ENCODE measurements at places on chromosomes 12 and 14.

DNA sequence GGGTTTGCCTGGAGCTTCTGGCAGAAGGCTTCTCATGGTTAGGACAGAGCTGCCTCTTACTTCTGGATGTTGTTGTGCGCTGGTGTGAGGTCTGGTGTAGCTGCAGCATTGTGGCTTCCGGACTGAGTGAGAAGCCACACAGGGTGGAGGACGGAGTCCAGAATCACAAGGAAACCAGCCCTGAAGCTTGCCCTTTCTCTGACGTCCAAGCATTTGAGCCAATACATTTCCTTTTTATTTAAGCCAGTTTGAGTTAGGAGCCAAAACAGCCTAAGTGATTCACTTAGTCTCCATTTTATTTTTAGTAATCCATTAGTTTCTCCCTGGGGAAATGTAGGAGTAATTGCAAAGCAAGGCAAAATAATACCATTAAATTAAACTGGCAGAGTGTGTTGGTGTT is 402.4 kb upstream of the RGS6 start:
- no peak for DNase-seq

DNA sequence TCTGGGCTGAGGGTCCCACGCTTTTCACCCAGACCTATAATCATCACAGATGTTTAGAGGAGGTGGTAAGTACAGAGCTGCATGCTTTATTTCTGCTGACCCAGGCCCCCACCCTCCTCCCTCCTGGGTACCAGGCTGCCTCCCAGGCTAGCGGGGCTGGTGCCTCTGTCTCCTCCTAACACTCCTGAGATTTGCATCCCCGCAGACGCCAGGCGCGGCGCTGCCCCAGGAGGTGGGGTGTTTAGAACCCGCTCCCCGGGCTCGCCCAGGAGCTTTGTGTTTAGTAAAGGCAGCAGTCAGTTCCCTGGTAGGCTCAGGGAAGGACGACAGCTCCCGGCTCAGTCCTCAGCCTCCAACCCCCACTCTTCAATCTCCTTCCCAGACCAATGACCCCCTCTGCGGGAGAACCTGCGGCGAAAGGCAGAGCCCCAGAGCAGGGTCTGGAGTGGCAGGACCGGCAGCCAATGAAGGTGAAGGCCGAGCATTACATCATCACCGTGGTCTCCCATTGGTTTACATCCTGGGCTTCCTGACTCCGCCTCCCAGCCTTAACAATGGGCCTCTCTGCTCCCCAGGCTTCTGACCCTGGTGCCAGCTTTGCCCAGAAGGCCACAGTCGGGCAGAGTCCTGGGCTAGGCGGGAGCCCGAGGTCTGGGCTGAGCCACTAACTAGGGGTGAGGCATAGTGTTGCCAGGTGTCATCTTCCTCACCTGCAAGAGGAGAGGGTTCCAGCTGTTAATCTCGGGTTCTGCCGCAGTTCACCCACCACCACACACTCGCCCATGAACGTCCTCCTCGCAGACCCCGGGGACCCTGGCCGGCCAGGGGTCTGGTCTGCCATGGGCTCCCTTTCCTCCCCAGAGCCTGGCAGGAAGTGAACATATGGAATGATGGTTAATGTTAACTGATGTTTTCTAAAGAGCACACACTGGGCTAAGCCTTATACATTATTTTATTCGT is 57.5 kb downstream of the CALM1 start:
- no peak for DNase-seq

GRCh38 chr12:40105265-40105514 is 691 bp downstream of the SLC2A13 start:
- DNase-seq: no peak

- DNase-seq: no peak
These were observed 9.9 kb downstream of the DYRK2 start for GRCh38 chr12:67658486-67658885.

DNA sequence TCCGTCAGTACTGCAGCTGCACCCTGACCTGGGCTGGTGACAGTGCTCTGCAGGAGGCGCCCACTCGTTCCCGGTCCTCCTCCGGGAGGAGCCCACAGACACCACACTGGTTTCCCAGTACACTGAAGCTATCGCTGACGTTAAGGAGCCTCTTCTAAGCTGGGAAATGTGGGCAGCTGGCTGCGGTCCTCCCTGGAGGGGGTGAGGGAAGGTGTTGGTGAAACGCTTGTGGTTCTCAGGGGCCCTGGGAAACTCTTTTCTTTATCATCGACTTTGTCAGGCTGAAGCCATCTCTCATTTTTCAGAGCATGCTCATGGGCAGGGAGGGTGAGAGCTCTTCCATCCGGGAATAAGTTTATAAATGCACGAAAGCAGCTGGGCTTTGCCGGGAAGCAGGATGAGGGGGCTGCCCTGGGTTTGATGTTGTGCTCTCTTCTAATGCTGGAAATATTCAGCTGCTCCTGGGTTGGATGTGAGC is 176.0 kb downstream of the CHST11 start:
- DNase-seq: no peak

GRCh38 chr12:30278401-30278800 is 417.3 kb downstream of the IPO8 start:
- DNase-seq: no peak

DNA sequence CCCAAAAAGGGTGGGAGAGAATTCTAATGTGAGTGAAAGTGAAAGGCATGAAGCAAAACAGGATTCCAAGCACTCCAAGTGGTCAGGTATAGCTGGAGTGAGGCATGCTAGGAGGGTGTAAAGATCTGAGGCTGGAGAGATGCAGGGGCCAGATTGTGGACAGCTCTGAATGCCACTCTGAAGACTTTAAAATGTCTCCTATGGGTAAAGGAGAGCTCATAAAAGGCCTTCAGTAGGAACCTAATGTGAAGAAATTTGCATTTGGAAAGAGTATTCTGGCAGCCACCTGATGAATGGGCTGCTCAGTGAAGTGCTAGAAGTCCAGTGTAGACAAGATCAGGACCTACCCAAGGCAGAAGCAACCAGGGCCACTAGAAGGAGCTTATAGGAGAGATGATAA is 68.9 kb downstream of the DNAI7 start:
- DNase-seq: no peak

DNA sequence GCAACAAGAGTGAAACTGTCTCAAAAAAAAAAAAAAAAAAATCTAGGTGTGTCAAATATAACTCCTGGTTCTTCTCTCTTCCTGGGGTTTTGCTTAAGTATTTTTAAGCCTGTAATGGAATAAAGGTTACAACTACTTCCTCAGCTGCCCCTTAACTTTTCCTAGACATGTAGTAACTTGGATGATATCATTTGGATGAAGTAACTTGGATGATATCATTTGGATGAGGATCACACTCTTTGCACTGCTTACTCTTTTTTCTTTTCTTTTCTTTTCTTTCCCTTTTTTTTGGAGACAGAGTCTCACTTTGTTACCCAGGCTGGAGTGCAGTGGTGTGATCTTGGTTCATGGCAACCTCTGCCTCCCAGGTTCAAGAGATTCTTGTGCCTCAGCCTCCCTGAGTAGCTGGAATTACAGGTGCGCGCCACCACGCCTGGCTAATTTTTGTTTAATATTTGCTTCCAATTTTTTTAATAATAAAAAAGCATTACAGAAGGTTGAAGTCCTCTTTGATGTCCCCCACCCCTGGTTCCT is 775 bp upstream of the FAM186A start:
- DNase-seq: no peak

DNA sequence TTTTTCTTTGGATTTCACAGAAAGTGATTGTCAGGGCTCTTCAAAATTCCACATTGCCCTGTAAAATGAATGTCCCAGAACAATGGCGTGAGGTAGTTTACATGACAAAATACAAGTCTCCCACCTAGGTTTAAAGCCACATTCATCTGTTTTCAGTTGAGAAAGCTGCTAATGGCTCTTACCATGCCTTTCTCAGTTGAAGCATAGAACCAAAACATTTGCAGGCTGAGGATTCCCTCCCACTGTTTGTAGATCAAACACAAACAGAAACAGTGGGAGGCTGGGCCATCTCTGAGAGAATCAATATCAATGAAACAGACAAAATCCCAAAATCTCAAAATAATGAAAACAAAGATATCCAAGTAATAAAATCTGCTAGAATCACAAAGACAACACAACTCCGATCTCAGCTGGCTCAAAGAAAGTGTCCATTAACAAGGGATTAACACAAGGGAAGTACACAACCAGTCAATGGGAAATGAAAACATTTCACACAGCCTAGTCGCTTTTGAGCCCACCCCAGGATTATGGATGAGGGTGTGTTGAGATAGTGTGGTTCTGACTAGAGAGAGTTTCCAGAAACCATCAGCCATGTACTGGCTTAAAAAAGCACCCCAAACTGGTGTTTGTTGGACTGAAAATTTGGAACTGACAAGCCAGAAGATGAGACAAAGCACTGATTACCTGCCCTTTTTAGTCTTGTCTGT is 54.5 kb upstream of the TMEM260 start:
- no peak for DNase-seq

DNA sequence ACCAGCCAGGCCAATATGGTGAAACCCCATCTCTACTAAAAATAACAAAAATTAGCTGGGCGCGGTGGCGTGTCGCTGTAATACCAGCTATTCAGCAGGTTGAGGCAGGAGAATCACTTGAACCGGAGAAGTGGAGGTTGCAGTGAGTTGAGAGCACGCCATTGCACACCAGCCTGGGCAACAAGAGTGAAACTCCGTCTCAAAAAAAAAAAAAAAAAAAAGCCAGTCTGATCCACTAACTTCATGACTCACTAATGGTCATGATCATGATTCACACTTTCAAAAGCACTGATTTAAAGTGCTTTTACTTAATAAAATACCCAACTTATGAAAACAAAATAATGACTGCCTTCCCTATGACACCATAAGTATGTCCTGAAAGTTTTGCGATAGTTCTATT is 38.4 kb upstream of the CPM start:
- no peak for DNase-seq

DNA sequence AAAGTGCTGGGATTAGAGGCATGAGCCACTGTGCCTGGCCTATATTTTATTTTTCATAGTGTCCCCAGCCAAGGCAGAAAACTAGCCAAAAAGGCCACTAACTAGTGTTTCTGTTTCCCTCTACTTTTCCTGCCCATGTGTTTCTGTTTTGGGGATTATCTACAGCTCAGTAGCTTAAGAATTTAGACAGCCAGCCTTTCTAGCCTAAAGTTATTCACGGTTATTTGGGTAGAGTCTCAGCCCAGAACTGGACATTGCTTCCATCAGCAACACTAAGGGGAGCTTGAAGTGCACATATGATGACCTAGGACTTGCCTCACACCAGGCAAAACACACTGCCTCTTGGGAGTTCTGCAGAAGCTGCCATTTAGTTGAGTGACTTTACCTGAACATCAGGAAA is 17.9 kb downstream of the PROX2 start:
- no peak for DNase-seq

DNA sequence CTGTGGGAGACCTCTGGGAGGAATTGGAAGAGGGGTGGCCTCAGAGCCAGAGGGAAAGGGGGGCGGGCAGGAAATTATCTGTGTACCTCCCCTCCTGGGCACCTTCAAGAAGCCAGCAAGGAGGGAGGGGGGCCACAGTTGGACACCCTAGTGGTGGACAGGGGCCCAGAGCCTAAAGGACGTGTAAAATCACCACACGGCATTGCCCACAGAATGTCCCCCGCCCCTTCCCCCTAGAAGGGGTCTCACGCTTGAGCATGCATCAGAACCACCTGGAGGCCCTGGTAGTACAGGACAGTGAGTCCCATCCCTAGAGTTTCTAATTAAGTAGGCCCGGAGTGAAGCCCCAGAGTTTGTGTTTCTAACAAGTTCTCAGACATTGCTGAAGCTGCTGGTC is 8.2 kb downstream of the ENDOU start:
- no peak for DNase-seq

DNA sequence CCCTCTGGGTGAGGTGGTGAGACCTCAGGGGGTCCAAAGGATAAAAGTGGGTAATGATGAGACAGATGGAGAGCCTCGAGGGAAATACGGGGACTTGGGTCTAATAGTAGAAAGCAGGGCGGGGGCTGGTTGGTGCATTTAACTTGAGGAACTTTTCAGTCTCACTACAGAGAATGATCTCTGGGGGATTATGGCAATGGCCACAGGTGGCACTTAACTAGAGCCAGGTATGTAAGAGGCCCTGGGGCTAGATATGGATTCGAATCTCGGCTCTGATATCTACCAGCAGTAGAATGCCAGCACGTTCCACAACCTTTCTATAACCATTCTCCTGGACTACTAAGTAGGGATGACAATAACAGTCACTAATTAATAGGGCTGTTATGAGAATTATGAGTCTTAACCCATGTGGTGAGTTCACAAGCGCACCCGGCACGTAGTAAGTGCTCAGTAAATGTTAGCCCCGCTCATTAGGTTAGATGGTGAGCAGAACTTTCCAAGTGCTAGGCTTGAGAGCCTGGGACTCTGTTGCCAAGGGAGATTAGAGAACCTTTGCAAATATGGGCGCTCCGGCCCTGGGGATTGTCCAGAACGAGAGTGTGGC is 888 bp upstream of the PLXNC1 start:
- DNase-seq: no peak

- no peak for DNase-seq
These were observed 859.8 kb downstream of the FSCB start for GRCh38 chr14:43647302-43647701.

DNA sequence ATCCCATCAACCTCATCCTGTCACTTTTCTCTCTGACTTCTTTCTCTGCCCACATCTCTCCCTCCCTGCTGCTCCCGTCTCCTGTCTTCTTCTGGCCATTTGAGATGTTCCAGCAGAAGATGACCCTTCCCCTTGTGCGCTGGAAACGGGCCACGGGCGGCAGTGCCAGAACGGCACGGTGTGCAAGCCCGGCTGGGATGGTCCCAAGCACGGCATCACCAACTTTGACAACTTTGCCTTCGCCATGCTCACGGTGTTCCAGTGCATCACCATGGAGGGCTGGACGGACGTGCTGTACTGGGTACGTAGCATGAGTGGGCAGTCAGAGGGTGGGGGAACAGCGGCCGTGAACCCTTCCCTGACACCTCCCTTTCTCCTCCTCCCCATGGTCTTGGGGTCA is 301.7 kb upstream of the FKBP4 start:
- no peak for DNase-seq
